Stimulated activated CD8-positive, alpha-beta memory T cell treated with anti-CD3 and anti-CD28 coated beads, Interleukin-15, amount 100 ng/mL, for 24 hours (primary cell): ENCODE measurements at places on chromosomes 13 and 19.

DNA sequence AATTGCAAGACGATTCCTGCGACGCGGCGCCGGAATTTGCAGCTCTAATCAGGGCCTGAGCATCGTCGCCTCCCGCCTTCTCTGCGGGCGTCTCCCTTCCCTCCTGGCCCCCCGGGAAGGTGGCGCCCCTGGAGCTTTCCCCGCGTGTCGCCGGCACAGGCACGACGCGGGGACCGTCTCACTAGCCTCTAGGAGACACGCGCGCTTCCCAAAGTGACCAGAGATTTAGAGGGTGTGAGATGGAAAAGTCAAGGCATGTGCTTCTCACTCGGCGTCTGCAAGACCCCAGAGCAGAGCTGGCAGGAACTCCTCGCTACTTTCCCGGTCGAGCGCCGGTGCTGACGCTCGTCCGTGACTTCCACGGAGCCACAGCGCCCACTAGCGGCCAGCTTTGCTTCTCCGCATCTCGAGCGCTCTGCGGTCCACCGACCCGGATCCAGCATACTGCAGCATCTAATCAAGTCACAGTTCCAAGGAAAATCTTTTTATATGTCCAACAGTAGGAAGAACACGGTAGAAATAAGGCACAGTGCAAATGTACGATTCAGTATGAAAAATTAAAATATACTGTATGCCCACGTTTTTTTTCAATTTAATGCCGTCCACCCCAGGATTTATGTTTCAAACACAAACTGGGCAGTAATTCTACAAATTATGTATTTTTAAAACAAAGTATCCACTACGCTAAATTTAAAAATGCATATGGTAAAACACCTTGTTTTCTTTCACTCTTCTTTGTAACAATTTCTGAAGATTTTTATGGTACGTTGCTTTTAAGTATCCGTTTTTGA, 977 bp upstream of the EFNB2 start:
- DNase-seq = peak; percentile 90

DNA sequence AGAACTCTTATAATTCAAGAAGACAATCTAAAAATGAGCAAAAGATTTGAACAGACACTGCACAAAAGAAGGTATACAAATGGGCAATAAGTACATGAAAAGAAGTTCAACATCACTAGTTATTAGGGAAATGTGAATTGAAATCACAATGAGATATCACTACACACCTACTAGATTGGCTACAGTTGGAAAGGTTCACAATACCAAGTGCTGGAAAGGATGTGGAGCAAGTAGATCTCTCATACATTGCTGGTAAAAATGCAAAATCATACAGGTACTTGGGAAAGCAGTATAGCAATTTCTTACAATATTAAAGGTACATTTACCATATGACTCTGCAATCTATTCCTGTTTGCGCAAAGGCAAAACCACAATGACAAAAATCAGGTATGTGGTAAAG, 145.7 kb downstream of the LHFPL6 start:
- no peak for DNase-seq

DNA sequence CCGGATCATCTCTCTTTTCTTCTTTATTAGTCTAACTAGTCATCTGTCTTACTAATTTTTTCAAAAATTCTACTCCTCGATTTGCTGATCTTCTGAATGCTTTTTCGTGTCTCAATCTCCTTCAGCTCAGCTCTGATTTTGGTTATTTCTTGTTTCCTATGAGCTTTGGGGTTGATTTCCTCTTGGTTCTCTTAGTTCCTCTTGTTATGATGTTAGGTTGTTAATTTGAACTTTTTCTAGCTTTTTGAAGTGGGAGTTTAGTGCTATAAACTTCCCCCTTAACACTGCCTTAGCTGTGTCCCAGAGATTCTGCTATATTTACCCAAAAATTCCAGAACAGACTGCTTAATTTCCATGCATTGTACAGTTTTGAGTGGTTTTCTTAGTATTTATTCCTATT, 3.4 kb downstream of the FCAR start:
- no peak for DNase-seq

DNA sequence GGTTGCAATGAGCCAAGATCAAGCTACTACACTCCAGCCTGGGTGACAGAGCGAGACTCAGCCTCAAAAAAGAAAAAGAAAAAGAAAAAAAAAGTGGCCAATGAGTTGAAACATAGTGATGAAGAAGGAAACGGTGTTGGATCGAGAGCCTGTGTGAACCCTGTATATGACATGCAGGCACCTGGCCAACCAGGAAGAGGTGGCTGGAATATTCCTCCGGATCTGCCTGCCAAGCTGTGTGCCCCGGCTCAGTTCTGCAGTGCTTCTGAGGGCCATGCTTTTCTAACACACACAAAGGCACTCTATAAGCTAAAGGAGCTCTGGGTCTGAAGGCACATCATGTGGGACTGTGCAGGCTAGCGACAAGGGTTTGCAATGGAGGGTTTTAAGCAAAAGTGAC, 3.7 kb upstream of the ZNF444 start:
- DNase-seq = no peak

GRCh38 chr13:98339684-98340425, 162.8 kb upstream of the RNF113B start:
- no peak for DNase-seq

GRCh38 chr13:66402066-66402465, 828.1 kb downstream of the PCDH9 start:
- no peak for DNase-seq
